Left lung (tissue), 14 donors: ENCODE measurements at places on chromosomes 6 and 20.

DNA sequence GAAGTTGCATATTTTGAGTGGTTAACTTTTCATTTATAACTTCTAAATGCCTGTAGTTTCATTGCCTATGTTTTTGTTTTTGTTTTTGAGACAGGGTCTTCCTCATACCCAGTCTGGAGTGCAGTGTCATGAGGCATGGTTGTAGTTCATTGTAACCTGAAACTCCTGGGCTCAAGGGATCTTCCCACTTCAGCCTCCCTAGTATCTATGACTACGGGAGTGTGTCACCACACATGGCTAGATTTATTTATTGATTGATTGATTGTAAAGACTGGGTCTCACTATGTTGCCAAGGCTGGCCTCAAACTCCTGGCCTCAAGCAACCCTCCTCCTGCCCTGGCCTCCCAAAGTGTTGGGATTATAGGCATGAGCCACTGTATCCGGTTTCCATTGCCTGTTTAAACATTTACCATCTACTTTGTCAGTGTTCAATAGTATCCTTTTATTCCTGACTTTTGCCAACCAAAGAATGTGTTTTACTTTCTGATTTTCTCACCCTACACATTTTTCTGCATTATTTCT is 144.6 kb downstream of the CDKAL1 start:
- no peak for DNase-seq

GRCh38 chr6:123017104-123017682 is 21.2 kb downstream of the CLVS2 start:
- no peak for DNase-seq

DNA sequence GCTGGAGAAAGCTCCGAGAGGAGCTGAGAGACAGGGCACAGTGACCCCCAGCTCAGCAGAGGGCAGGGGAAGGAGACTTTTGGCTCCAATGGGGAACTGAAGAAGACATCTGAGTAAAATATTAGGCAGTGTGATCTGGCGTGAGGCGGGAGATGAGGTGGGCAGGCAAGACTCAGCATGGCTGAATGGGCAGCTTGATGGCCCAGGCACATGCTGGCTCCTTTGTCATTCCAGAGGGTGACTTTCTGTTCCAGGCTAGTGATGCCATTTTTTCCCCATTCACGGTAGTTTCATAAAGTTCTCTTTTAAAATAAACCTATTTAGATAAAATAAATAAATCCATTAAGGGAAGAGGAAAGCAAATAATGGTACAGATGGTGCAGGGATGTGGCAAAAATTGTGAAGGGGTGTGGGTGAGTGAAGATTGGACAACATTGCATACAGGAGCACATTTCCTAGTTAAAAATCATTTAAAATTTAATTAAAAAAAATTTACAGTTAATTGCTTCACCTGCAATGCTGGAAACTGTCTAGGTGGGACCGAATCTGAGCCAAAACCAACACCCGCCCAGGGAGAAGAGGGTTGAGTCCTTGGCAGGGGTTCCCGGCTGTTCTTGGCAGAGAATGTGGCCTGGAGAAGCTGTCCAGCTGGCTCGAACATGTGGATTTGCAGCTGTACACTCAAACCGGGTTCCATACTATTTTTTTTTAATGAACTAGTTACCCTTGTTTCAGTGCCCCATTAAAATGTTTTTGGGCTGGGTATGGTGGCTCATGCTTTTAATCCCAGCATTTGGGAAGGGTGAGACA is 41.7 kb upstream of the PRELID3B start:
- no peak for DNase-seq

DNA sequence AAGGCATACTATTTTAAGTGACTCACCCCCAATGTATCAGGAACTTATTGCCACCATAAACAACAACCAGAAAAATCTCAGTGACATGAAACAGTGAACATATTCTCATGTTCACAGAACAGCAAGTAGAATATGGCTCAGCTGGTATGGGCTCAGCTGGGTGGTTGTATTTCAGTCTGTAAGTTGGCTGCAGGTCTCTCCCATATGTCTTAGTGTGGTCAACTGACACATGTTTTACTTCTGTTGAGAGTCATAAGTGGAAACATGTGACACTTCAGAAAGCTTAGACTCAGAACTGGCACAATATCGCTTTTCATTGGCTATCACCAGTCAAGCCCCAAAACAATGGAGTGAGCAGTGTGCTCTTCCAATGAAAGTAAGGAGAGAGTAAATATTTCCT is 574.1 kb downstream of the HAO1 start:
- DNase-seq, result no peak

DNA sequence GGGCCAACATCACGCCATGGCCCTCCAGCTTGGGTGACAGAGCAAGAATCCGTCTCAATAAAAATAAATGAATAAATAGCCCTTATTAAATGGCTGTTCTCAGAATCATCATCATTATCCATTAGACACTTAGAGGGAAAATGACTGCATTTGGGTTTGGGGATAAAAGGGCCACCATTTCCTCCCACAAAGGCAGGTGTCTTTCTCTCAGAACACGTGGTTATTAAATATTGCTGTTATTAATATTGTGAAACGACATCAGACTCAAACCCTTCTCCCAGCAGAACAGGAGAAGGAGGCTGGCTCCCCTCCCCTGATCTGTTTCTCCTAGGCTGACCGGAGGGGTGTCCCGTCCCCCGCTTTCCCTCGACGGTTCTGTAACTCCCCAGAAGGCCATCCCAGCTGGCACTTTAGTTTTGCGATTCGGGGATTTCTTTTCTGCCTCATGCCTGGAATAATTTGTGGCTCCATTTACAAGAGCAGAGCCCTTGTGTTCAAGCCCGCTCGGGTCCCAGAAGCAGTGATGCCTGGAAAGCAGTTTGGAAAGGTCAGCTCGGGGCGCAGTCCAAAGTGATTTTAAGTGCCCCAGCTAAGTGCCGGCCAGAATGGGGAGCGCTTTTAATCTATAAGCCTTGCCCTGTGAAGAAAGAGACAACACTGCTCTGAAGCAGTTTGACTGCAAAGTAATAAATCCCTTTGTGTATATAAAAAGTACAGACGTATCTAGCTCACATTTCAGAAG is 41.9 kb downstream of the EYA2 start:
- DNase-seq, result no peak
